Right renal pelvis (tissue), 4 donors: ENCODE measurements at places on chromosomes 16 and 17.

DNA sequence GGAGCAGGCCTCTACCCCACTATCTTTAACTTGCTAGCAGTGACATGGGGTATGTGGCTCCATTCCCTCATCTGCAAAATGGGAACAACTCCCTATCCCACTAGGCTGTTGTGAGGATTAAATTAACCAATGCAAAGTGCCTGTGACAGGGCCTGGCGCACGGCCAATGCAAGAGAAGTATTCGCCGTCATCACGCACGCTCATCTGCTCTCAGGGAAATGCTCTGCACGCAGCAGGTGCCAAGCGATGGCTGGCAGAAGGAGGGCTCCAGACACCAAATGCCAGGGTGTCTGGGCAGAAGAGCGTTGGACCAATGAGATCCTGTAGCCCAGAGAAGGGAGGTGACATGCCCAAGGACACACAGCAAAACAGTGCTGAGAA lies 17.3 kb downstream of the FAM83G start:
- no peak for DNase-seq

DNA sequence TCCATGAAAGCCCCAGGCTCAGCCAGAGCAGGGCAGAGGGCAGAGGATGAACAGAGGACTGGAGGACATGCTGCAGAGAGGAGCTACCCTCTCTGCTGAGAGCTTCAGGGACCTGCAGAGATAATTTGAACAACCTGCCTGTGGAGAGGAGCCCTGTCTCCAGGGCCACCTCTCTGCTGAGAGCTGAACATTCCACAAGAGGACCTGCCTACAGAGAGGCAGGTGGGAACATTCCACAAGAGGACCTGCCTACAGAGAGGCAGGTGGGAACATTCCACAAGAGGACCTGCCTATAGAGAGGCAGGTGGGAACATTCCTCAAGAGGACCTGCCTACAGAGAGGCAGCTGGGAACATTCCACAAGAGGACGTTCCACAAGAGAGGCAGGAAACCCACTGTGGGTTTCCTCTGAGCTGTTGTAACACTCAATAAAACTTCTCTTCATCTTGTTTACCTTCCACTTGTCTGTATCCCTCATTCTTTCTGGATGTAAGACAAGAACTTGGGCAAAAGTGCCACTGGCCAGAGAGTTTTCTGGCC lies 551.9 kb upstream of the CA10 start:
- DNase-seq = no peak

DNA sequence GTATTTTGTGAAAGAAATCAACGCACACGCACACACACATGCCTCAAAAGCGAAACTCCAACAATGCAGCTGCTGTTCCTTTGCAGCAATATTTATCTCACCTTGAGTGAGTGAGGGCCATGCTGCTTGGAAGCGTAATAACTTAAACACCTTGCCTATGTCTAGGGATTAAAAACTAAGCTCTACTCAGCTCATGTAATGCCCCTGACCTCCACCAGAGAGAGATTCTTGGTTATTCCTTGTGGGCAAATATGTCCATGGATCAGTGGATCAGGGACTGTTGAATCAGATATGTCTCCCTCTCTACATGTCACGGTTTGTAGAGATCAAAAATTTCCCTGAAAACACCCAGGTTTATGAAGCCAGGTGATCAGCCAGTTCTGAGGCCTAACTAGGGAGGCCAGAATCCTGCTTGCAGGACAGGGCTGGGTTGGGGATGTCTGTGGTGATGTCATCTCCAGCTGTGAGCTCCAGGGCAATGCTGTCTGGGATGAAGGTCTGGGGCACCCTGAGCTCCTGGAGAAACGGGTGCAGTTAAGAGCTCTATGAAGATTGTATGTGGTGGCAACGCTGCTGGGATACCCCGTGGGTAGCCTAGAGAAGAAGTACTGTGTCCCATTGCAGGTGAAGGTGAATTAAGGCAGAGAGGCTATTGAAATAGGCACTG lies 149.4 kb downstream of the KCNJ12 start:
- no peak for DNase-seq

GRCh38 chr16:2846511-2847310 lies 11.3 kb downstream of the PRSS22 start:
- DNase-seq = no peak

DNA sequence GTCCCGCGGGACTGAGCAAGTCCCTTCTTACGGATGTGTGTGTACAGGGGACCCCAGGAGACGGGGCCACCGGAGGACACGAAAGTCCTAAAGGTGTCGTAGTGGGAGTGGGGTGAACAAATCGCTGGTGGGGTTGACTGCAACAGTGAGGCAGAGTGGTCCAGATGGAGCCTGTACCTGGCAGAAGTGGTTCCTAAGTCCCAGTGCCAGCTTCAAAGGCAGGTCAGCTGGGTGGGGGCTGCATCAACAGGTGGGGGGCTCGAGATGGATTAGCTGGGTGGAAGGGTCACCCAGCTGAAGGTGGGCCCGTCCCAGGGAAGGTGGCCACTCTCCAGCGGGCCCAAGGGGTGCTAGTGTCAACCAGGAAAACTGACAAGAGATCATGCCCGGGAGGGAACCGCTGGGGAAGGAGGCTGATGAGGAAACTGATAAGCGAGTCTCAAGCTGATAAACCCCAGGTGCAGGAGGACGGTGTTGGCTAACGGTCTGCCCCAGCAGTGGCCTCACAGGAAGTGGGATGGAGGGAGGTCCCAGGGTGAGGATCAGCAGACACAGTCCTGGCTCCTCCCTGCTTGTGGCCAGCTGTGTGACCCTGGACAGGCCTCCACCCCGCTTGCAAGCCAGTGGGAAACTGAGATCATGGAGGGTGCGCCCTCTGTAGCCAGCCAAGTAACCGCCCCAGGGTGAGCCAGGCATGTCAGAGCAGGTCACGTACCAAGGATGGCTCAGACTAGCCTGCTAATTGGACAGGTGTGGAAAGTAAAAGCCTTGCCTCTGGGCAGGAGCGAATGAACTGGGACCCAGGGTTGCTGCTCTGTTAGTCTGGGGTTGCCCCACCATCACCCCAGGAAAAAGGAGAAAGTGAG lies 1.0 kb downstream of the ORAI3 start:
- DNase-seq = no peak

DNA sequence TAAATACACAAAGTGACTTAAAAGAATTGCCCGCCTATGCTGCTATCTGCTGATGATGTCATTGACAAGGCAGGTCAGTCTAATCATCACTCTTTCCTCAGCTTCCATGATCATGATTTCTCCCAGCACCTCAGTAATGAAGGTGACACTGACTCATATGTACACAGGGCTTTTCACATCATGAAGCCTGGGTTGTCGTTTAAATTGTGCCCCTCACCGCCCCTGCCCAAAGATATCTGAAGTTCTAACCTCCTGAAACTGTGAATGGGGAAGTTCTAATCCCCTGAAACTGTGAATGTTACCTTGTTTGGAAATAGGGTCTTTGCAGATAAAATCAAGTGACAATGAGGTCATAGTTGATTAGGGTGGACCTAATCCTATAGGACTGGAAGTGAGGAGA lies 17.4 kb upstream of the GPRC5C start:
- DNase-seq = no peak

GRCh38 chr17:21019976-21020586 lies 22.7 kb downstream of the USP22 start:
- DNase-seq = no peak

DNA sequence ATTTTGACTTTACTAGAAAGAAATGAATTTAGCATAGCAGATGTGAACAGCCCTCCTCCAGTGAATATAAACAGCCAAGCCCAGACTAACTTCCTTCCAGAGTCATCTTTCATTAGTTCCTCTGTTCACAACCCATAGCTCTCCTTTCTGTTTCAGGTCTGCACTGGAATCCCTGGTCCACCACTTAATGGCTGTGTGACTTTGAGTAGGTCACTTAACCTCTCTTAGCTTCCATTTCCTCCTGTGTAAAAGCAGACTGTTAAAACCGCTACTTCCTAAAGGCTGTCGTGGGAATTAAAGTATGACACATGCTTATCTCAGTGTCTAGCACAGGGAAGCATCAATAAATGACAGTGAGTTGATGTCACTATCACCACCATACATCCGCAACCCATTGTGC lies 7.5 kb downstream of the SLC6A4 start:
- no peak for DNase-seq

DNA sequence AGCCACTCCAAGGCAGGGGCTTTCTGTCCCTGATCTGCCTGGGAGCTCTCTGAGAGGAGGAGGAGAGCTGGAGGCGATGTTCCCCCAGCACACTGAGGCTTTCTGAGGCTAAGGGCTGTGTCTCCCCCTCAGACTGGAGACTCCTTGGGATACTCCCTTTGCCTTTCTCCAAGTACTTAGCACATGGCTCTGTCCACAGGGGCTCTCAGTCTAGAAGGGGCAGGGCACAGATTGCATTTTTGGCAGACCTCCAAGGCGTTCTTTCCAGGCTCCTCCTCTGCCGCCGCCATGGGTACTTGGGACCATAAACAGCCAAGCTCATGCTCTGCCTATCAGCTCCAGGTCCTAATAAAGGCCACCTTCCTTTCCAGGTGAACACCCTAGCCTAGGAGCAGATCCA lies 1.8 kb upstream of the GIP start:
- no peak for DNase-seq

DNA sequence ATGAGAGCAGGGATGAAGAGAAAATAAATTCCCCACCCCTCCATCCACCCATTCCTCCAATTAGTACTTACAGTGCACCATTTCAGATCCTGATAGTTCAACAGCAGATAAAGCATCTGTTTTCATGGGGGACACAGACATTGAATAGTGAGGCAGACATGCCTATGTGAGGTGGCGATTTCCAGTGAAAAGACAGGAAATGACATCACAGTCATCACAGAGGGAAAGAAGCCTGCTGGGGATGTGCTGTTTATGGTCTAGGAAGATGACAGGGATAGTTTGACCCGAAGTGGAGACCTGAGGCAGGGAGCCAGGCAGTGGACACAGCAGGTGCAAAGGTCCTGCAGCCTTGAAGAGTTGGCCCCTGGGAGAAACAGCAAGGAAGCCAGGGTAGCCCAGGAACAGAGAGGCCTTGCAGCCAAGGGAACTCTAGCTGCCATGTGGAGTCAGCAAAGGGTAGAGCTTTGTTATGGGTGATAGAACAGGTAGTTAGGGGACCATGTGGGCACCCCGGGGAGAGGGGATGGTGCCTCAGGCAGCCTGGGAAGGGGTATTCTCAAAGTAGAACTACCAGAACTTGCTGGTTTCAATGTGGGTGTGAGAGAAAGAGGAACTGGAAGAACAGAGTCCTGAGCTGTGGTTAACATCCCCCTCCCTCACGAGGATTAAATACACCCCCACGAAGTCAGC lies 256.6 kb downstream of the CPPED1 start:
- DNase-seq = no peak

- DNase-seq = no peak
Observed at GRCh38 chr17:75182319-75182568, 515 bp downstream of the SUMO2 start.

DNA sequence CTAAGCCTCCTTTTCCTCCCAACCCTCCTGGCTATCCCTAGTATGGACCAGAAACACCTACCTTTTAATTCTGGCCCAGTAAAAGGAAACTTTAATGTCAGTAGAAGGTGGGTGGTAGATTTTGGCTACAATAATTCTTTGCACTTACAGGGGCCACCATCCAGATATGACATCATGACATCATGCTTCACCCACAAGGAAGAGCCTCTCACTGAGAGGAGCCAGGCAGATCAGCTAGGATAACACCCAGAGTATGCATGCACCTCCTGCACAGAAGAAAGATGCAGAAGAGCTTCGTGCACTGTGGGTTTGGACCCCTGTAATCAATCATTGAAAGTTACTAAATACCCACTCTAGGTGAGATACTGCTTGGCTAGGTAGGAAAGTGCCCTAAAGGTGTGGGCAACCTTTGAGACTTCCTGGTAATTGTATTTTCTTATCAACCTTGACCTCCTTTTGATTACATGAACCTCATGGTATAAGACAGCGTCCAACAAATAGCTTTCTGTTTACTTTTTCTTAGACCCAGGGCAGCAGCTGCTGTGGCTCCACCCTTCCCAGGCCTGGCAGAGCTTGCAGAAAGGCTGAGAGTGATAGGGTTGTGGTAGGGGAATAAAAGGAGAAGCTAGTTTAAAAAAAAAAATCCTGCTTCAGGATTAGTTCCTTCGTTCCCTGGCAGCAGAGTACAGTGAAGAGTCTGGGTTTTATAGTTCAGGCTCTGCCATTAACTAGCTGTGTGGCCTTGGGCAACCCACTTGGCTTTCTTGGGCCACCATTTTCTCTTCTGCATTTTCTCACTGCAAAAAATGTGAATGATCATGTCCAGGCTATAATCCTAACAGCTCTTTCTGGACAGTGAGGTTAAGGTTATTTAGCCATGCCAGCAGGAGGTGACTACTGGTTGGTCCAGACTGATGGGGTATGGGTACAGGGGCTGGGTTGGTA lies 6.2 kb downstream of the MAP3K14 start:
- no peak for DNase-seq

- DNase-seq = no peak
Observed at GRCh38 chr16:7577588-7577987, 244.9 kb downstream of the RBFOX1 start.

DNA sequence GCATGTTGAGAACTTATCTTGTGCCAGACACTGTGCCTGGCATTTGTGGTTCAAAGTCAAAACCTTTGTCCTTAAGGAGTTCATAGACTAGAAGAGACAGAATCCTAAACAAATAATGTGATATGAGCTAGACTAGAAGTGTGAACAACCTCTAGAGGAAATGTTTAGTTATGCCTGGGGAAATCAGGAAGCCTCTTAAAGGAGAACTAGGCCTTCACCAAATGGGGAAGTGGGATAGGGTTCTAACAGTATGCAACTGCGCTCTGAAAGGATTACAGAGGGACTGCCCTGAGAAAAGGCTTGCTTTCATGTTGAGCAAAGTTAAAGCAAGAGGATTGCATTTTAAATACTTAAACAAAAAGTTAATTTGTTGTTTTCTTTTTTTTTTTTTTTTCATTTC lies 4.9 kb downstream of the RUNDC1 start:
- DNase-seq = no peak

DNA sequence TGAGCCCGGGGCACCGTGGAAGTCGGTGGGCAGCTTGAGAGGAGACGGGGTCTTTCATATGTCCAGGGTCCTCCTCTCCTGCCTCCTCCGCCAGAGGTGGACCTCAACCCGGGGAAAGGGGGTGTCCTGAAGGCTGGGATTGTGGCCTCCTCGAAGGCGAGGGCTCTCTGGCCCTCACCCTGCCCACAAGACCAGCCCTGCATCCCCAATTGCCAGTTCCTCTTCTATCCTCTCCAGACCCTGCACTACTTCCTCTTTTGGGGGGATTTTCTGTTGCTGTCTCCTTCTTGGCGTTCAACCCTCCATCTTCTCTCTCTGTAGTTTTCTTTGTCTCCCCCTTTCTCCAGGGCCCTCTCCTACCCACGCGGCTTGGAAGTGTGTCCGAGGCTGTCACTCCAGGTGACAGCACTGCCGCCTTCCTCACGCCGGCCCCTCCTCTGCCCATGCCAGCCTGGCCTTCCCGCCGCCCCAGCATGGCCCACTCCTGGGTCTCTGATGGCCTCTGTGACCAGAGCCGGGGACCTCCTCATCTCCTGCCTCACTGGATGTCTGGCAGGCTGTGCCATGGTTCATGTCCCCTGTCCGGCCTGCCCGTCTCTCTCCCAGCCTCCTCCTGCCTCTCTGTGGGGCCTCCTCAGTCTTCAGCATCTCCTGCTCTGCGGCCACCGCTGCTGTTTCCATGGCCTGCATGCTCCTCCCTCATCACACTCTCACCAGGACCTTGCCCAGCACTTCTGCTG lies 2.4 kb upstream of the ITGAX start:
- DNase-seq = no peak
